Neural progenitor cell (in vitro differentiated cells): ENCODE measurements at places on chromosomes 1 and 21. TPM values are rescaled to one million over a fixed set of nuclear protein-coding genes. Genes with fewer than 3 reads are reported as not detected.

ZBTB8A gene
- 10.4 and 15.9 TPM in 2 replicates for total RNA-seq

NR1I3 gene
- total RNA-seq, result not detected in 2 replicates

WDR64 gene
- not detected in 2 replicates for total RNA-seq

DNA sequence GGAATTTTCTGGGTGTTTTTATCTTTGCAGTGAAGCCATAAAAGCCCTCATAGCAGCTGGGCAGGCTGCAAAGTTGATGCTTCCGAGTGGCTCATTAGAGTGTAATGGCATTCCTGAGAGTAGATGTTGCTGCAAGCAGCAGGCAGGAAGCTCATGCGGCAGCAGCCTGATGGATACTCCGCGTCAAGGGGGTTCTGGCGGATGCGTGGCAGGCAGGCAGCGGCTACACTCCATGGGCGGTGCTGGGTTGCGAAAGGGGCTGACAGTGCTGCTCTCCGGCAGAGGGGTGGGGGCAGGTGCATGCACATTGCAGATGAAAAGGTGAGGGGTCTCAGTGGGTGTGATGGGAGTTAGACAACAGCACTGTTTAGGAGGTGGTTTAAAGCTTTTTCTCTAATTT is 93.2 kb upstream of the AJAP1 start:
- no peaks in the 10 kb centered on the region for H3K27me3 ChIP-seq
- peak; percentile 16 for DNase-seq
- H3K27ac ChIP-seq, result no peak overlapping the region
- no peak overlapping the region for H3K4me3 ChIP-seq

DNA sequence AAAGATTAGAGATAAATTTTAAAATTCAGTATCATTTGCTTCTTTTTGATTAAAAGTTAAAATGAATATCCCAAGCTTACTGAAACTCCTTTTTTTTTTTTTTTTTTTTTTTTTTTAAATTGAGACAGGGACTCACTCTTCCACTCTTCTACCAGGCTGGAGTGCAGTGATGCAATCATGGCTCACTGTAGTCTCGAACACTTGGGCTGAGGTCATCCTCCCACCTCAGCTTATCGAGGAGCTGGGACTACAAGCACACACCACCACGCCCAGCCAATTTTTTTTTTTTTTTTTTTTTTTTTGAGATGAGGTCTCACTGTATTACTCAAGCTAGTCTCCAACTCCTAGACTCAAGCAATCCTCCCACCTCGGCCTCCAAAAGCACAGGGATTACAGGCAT is 92.1 kb upstream of the RGS18 start:
- no peak overlapping the region for H3K27ac ChIP-seq
- no peak for DNase-seq
- peaks cover 11% of the 10 kb centered on the region for H3K4me1 ChIP-seq
- H3K4me3 ChIP-seq, result no peak overlapping the region
- no peaks in the 10 kb centered on the region for H3K27me3 ChIP-seq

CLCA1 gene
- total RNA-seq, result not detected in 2 replicates

- no peaks in the 10 kb centered on the region for H3K36me3 ChIP-seq
- H3K4me3 ChIP-seq, result no peak overlapping the region
- DNase-seq, result no peak
- no peaks in the 10 kb centered on the region for H3K4me1 ChIP-seq
- H3K27ac ChIP-seq, result no peak overlapping the region
Measured at GRCh38 chr1:101098327-101098726, 72.7 kb upstream of the DPH5 start.

S100B gene
- total RNA-seq, result 0.60 and 1.0 TPM in 2 replicates

RIT1 gene
- 41.5 and 51.3 TPM in 2 replicates for total RNA-seq

GRCh38 chr1:210385228-210385627 is 56.5 kb downstream of the HHAT start:
- no peak overlapping the region for H3K27ac ChIP-seq
- H3K4me3 ChIP-seq, result no peak overlapping the region
- H3K27me3 ChIP-seq, result no peaks in the 10 kb centered on the region
- H3K4me1 ChIP-seq, result no peaks in the 10 kb centered on the region

- no peak for DNase-seq
- peaks cover 9% of the 10 kb centered on the region for H3K4me1 ChIP-seq
- no peak overlapping the region for H3K27ac ChIP-seq
- no peaks in the 10 kb centered on the region for H3K36me3 ChIP-seq
Measured at GRCh38 chr21:43193651-43194302, 25.0 kb downstream of the CRYAA start.

DNA sequence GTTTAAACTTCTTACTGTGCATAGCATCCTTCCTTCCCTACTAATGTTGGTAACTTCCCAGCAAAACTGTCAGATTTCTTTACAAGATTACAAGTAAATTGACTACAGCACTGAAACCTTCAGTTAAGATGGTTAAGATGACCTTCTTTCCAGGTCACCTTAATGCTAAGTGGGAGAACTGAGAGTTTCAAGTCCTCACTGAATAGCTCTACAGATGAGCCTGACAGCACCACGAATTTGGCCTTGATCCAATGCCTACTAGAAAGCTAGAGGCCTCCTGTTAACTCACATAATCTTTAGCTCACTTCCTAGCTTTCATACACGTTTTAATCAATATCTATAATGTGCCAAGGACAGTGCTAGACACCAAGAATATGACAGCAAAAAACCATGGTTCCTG is 276.0 kb upstream of the PLD5 start:
- DNase-seq, result no peak
- H3K27me3 ChIP-seq, result no peaks in the 10 kb centered on the region
- no peaks in the 10 kb centered on the region for H3K4me1 ChIP-seq
- H3K27ac ChIP-seq, result no peak overlapping the region
- H3K4me3 ChIP-seq, result no peak overlapping the region

DNA sequence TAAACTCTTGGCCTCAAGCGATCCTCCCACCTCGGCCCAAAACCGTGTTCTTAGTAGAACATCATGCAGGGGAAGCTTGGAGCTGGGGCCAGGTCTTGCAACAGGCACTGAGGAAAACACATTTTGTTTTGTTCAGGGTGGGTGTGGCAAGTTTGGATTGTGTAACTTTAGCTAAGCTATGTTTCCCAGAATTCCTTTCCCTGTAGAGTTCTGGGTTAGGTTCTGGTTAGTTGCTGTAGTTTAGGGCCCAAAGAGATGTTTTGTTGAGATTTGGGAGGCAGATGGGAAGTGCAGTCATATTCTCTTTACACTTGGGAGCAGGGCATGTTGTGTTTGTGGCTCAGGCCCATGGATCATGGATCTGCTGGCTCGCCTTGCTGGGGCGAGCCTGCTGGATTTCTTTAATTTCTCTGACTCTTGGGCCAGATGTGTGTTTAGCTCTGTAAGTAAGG is 24.0 kb downstream of the PLA2G5 start:
- H3K4me3 ChIP-seq, result no peak overlapping the region
- no peak overlapping the region for H3K27ac ChIP-seq
- no peak for DNase-seq
- H3K4me1 ChIP-seq, result no peaks in the 10 kb centered on the region
- H3K27me3 ChIP-seq, result no peaks in the 10 kb centered on the region
- no peaks in the 10 kb centered on the region for H3K36me3 ChIP-seq

DNA sequence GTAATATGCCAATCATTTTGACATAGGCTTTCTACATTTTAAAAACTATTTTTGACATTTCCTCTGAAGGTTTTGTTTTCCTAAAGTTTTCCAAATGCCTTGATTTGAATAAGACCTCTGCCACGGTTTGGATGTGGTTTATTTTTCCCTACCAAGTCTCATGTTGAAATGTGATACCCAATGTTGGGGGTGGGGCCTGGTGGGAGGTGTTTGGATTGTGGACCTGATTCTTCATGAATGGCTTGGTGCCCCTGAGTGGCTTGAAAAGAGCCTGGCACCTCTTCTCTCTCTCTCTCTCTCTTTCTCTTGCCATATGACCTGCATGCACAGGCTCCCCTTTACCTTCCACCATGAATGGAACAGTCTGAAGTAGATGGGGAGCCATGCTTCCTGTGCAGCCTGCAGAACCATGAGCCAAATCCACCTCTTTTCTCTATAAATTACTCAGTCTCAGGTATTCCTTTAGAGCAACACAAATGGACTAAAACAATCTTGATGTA is 14.8 kb downstream of the MMEL1 start:
- no peaks in the 10 kb centered on the region for H3K4me1 ChIP-seq
- DNase-seq, result no peak
- no peaks in the 10 kb centered on the region for H3K36me3 ChIP-seq
- H3K4me3 ChIP-seq, result no peak overlapping the region
- peaks cover 30% of the 10 kb centered on the region for H3K27me3 ChIP-seq
- H3K27ac ChIP-seq, result no peak overlapping the region

DNA sequence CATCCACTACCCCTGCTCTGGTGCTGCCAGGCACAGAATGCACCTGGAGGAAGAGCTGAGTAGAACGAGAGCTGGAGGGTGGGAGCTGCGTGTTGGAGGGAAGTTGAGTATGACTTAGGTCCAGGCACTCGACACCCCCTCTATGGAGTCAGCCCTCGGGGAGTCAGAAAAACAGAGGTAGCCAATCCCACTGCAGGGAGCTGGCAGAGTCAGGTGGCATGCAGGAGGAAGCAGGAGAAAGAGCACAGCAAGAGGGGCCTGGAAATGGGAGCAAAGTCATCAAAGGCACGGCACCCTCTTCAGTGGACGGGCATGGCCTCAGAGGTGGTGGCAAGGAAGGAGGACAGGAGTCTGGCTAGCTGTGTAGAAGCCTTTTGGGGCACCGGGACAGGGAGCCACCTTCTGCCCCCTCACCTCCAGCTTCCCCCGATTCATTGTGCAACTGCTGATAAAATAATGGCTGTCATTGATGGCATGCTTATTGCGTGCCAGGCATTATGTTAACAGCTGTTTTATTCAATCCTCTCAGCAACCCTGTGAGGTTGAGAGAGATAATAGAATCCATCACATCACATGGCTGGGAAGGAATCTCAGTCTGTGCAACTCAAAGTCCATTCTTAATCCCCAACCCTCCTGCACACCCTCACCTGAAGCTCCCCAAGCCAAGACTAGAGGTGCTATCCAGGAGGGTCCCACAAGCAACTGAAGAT is 42.0 kb downstream of the C1orf198 start:
- no peak for DNase-seq
- no peaks in the 10 kb centered on the region for H3K27me3 ChIP-seq

DNA sequence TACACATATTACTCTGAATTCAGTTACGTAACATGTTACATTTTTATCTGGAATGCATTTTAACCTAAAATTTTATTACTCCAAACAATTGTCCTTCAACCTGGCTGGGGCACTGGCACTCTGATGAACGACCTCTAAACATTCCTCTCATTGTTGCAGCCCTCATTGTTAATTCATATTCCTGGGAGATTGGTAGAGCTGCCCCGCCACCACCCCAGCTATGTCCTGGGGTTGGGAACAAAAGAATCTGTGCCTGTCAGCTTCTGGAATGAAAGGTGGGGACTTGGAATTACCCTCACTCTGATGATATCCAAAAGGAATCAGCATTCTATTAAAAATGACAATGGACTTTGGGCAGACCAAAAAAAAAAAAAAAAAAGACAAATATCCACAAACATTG is 38.0 kb upstream of the DESI2 start:
- no peak overlapping the region for H3K27ac ChIP-seq
- peak; percentile 17 for DNase-seq
- no peaks in the 10 kb centered on the region for H3K36me3 ChIP-seq
- peaks cover 7% of the 10 kb centered on the region for H3K4me1 ChIP-seq
- no peaks in the 10 kb centered on the region for H3K27me3 ChIP-seq
- H3K4me3 ChIP-seq, result no peak overlapping the region

GMEB1 gene
- total RNA-seq, result 12.1 and 16.1 TPM in 2 replicates

DNA sequence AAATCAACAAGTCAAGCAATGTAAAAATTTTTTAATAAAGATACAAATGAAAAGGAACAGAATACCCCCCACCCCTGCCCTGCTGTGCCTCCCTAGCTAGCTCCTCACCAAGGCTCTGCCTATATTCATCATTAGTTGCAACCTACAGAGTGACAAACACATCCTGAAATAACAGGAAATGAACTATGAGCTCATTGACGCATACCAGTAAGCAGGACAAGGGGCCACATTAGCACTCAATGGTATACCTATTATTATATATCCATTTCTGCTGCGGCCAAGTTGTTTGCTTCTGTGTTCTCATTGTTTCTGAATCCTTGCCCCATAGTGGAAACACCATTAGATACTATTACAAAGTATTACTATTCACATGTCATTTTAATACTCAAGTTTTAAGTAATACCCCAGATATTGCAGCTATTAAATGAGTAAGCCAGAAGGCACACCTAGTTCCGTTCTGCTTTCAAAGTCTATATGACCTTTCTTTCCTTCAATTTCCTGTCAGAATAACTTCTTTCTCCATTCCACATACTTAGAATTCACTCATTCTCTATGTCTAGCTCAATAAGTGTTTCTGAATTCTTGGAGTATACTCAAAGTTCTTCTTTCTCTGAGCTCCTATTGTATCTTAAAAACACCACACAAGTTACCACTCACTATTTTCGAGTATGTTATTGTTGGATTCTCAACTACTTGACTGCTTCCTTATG is 1214.9 kb downstream of the PLA2G4A start:
- no peak overlapping the region for H3K27ac ChIP-seq
- no peak overlapping the region for H3K4me3 ChIP-seq
- H3K36me3 ChIP-seq, result no peaks in the 10 kb centered on the region
- H3K27me3 ChIP-seq, result no peaks in the 10 kb centered on the region
- no peak for DNase-seq

- peak overlapping the region; percentile 38 for H3K4me3 ChIP-seq
- H3K27ac ChIP-seq, result no peak overlapping the region
- peaks cover 25% of the 10 kb centered on the region for H3K4me1 ChIP-seq
Measured at GRCh38 chr1:3393024-3393986, 61.2 kb upstream of the ARHGEF16 start.

DNA sequence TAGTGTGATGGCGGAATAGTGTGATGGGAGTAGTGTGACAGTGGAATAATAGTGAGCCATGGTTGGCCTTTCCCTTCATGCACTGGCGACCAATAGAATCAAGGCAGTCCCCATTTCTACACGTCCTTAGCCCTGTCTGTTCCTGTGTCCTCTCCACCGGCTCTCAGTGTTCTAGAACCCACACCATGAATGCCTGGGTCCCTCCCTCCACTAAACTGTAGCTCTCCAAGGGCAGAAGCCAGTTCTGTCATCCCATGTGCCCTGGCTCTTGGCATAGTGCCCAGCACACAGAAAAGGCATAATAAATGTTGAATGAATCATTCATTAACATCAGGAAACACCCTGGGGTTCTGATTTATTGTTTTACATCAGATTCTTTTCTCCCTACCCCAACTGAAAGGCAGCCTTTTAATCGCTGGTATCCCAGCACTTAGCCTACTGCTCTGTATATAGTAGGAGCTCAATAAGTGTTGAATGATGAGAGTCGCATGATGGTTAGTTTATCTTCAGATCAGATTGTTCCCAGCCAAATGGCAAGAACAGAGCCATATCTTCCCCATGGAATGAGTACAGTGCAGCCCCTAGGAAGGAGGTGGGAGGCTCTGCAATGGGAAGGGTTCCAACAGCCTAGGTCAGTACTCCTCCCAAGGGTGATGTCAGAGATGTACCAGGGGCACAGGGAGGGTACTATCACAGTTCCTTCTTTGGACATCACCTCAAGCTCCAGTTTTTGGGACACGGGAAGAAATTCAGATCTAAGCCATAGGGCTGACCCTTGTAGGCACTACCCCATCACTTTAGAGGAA is 325.7 kb downstream of the HHAT start:
- H3K4me1 ChIP-seq, result peaks cover 11% of the 10 kb centered on the region
- H3K4me3 ChIP-seq, result no peak overlapping the region
- no peak overlapping the region for H3K27ac ChIP-seq
- no peaks in the 10 kb centered on the region for H3K36me3 ChIP-seq
- DNase-seq, result no peak
